Stimulated activated CD8-positive, alpha-beta memory T cell treated with anti-CD3 and anti-CD28 coated beads, Interleukin-4, amount 100 ng/mL, for 1 hour (primary cell): ENCODE measurements at places on chromosomes 1 and 21.

GRCh38 chr1:66253330-66253921 is 280.5 kb upstream of the SGIP1 start:
- no peak for DNase-seq

DNA sequence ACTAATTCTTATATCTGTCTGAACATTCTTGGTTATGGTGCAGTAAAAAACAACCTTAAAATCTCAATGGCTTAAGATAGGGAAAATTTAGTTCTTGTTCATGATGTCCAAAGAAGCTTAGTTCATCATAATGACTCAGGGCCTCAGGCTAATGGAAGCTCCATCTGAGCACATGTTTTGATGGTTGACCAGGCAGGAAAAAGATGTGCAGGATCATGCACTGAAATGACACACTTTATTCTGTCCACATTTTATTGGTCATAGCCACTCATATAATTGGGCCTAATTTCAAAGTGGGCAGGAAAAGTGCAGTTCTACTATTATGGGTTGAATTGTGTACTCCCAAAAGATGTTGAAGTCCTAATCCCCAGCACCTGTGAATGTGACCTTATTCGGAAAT is 198.2 kb downstream of the CENPF start:
- DNase-seq, result no peak

GRCh38 chr1:238052496-238053266 is 162.0 kb upstream of the ZP4 start:
- no peak for DNase-seq

DNA sequence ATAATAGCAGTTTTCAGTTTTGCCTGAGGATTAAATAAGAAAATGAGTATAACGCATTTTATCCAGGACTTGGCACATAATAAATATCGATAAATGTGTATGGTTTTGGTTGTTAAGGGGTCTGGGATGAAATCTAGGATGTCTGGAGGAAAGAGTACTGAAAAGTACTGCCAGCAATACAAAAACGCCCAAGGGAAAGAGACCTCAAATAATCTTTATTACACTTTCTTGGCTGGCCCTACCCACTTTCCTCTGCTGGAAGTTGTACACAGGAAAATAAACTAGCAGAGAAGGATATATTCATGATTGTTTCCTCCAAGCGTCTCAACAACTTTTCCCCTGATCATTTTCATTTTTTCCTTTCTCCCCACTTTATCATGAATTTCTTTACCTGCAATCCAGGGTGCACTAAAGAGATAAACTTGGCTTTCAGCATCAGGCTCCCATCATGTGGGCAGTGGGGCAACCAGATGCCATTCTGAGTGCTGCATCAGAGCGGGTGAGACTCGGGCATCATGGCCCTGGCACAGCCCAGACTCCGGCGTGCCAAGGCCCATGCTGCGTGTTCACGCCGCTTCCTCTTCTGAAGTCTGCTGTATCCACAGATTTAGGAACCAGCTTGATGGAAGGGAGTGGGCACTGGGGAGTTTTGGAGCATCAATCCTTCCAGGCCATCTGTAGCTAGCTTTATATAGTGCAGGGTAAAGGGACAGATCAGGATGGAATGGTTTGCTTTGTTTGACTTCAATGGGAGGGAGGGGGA is 35.8 kb upstream of the PLXNA2 start:
- DNase-seq, result no peak

DNA sequence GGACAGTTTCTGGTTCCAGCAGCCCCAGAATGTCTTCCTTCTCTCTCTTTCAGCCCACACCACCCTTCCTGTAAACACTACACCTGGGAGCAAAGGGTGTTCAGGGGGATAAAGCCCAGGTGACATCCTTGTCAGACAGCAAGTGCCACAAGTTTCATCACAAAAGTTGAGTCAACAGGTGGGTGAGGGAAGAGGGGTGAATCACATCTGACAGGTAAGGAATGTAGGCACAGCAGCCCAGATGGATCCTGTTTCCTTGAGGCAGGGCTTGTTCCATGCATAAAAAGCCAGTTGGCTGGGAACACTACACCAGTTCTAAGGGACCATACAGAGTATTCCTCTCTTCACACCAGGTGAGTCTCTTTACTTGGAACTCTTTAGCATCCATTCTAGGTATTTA is at the start of gene SPRR1B:
TSS of gene SPRR1B (plus strand) at position 309 of the 400 bp plus-strand sequence. CDS start 1,143 bp downstream, outside the sequence.
- DNase-seq, result no peak

- DNase-seq, result no peak
These were observed 405.1 kb upstream of the ADAMTS5 start for GRCh38 chr21:27371975-27372331.

GRCh38 chr1:30533141-30533540 is 190.2 kb downstream of the MATN1 start:
- no peak for DNase-seq

- no peak for DNase-seq
These were observed 189.2 kb downstream of the FOXD2 start for GRCh38 chr1:47627016-47627415.

- DNase-seq, result no peak
These were observed 272.5 kb upstream of the RUNX1 start for GRCh38 chr21:35321322-35322200.

- no peak for DNase-seq
These were observed 23.4 kb downstream of the CSF1 start for GRCh38 chr1:109933856-109934711.

- no peak for DNase-seq
These were observed 2.7 kb downstream of the MAST2 start for GRCh38 chr1:45806129-45806528.

DNA sequence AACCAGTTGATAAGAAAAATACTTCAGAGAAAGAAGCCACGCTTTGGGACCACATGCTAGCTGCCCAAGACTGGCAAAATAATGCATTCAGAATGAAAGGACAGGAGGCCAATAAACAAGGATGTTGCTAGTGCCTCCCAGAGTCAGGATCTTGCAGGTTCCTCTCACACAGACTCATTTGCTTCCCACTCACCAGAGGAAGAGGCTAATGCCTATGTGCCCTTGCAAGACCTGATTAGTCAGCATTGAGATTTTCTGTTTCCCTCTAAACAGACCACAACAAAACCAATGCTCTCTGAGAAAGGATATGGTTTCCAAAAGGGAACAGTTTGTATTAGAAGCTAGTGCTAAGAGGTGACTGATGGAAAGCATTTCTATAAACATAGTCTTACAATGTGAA is 85.7 kb downstream of the NRDC start:
- DNase-seq, result no peak

DNA sequence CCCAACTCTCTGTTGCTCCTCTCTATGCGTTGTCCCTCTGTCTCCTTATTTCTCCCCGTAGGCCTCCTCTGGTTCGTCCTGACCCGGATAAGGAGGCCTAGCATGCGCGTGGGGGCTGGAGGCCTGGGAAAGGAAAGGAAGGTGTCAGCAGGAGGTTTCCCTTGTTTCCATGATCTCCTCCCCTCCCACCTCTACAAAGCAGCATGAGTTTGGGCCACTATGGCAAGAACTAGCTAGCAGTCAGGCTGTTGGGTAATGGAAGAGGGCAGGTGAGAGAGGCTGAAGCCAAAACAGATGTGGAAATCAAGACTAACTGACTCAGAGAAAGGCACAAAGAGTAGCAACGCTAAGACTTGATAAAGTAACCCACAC is 687 bp upstream of the SEMA6C start:
- DNase-seq, result no peak

- peak; percentile 7 for DNase-seq
These were observed 292.8 kb upstream of the B3GALT2 start for GRCh38 chr1:193479187-193479586.

DNA sequence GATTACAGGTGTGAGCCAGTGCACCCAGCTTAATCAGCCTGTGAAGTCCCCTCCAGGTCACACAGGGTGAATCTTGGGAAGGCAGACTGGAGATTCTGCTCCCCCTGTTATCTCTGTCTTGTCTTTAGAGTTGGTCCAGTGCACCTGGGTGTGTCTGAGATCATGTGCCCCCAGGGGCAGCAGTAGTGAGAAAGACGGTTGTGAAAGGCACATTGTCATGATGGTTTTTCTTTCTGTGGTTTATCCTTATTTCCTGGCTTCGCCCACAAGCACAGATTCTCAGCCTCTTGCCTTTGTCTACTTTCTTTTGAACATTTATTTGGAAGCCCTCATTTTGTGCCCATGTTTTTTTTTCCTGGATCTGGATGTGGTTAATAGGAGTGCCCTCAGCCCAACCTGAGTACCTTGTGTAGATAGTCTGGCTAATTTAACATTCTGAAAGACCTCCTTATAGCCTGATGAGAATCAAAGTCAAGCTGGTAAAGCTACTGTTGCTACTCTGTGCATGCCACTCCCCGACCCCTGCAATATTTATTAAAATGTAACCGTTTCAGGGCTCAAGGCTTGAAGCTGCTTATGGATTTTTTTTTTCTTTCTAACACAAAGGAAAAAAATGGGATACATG is 23.7 kb downstream of the UCK2 start:
- no peak for DNase-seq

DNA sequence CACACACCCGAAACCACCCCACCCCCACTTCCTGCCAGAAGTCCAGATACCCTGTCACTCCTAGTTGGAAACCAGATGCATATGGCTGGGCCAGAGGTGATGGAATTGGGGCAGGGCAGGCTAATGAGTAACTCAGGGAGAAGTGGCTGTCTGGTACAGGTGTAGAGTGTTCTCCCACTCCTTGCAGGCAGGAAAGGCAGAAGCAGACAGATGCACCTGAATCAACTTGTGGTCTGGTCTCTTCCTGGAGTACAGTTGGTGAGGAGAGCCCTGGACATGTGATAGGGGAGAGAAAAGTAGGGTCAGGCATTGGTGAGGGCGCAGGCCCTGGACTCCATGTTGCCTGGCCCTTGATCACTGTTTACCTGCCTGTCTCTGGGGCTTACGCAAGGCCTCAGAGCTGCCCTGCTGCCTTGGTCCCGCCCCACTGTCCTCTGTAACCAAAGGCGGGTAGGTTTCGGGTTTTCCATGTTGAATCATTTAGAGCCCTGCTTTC is 2.5 kb downstream of the CGN start:
- no peak for DNase-seq

- DNase-seq, result no peak
These were observed 23.4 kb downstream of the RD3 start for GRCh38 chr1:211468595-211468994.

- no peak for DNase-seq
These were observed 657 bp upstream of the HNRNPU start for GRCh38 chr1:244865028-244865371.

- no peak for DNase-seq
These were observed 5.3 kb upstream of the ERG start for GRCh38 chr21:38503583-38503982.

DNA sequence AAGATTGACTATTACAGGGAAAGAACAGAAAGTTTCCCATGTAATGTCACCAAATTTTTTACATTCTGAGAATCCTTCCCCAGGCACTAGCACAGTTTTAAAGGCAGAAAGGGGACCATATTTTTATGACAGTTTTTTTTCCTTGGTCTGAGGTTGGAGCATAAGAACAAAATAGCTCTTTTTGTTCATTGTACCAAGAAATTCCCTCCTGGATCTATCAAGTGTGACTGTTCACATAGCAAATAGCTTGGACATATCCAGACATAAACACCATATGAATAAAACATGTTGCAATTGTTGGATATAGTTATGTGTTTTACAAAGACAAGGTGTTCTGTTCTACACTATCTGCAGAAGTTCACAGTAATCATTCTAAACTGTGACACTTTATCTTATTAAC is 182.4 kb upstream of the ADGRL2 start:
- no peak for DNase-seq
